ENCODE measurements at places on chromosomes 11 and 22.

DNA sequence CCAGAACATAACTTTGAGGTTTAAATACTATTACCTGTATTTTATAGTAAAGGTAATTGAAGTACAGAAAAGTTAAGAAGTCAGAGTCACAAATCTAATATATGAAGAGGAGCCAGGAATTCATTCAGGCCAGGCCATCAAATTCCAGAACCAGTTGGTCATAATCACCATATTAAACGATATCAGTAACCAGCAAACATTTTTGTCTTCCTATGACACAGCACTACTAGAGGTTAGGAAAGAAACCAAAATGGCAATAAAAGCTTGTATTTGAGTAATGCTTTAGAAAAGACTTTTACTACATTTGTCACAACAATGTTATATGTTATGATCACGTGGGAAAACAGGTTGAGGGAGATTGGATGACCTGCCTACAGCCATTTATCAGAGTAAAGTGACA is 62.2 kb downstream of the DKK3 start:
- no peak for DNase-seq

- peak; percentile 11 for DNase-seq
These were observed 1.4 kb upstream of the TBC1D22A start for GRCh38 chr22:46761017-46761416.

DNA sequence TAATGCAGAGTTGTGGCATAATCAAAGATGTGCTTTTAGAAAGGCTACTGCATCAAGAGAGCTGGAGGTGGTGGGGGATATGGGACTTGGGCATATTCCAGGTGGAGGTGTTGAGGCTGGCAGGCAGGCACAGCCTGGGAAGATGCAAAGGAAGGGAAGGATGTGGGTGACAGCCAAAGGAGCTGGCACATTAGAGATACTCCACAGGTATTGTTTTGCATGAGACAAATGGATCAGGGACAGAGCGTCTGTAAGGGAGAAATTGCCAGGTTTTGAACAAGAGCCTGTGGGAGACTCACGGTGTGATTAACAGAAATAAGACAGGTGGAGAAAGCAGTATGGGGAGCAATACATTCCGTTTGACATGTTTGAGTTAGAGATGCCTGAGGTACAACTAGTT is 263.7 kb downstream of the NELL1 start:
- DNase-seq = no peak

- peak; percentile 57 for DNase-seq
These were observed 125.8 kb downstream of the MICAL2 start for GRCh38 chr11:12235947-12236743.

GRCh38 chr11:13118194-13118593 is 109.1 kb downstream of the RASSF10 start:
- DNase-seq = no peak

DNA sequence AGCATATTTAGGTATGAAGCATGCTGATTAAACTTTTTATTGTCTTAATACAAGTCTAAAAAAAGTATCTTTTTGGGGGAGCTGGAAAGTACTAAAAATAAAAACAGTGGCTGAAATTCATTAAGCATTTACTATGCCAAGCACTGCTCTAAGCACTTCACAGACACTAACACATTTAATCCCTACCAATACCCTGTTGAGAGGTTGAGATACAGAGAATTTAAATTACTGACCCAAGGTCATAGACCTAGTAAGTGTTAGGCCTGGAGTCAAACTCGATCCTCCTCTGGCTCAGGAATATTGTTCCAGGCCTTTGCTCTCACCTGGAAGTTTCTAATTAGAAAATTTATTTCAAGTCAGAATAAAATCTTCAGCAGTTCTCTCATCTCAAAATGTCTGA is 18.6 kb downstream of the BDNF start:
- no peak for DNase-seq

GRCh38 chr11:2294926-2295290 is 6.8 kb downstream of the C11orf21 start:
- DNase-seq = no peak

- no peak for DNase-seq
These were observed 40.9 kb upstream of the GGTLC2 start for GRCh38 chr22:22603470-22603947.

GRCh38 chr11:59647245-59647980 is 21.4 kb downstream of the PATL1 start:
- DNase-seq = no peak

DNA sequence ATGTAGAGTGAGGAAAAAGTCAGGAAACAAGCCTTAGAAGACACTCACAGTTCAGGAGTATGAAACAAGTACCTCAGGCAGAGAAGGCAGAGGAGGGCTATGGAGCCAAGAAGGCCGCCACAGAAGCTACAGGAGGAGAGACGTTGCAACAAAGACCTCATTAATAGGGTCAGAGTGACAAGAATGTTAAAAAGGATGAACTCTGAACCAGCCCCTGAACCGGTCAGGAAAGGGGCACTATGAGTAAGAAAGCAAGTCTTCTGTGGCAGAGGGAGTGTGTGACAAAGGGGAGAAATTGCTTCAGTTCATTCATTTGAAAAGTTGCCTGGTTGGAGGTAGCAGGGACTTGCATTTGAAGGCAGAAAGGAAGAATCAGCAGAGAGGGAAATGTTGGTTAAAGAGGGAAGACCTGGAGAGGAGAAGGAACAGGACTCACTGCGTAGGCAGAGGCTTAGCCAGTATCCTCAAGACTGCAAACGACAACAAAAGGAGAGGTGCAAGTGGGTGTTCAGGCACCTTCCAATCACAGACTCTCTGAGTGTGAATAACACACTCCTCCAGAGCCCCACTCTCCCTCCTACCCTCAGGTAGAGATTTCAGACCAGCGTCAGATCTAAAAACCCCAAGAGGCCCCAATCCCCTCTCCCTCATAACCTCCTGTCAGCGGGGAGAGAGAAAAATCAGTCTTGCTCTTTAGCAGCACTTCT is 15.4 kb downstream of the TAGLN start:
- no peak for DNase-seq

- no peak for DNase-seq
These were observed 34.7 kb upstream of the RFPL3 start for GRCh38 chr22:32322986-32323385.

- no peak for DNase-seq
These were observed 53.7 kb downstream of the HIPK3 start for GRCh38 chr11:33310720-33311500.

DNA sequence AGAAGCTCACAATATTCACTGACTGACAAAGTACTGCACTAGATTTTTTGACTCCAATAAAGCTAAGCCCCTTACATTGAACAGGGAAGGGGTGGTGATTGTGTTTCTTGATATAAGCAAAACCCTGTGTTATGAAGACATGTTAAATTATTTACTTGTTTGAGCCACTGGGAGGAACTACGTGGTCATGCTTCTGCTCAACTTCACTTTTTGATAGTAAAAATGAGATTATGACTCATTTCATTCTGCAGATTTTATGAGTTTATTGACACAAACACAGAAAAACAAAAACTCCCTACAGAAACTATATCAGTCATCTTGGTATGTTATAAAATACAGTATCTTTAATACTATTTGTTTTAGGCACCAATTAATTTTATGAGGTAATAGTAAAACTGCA is 124.7 kb downstream of the CADM1 start:
- DNase-seq = no peak

DNA sequence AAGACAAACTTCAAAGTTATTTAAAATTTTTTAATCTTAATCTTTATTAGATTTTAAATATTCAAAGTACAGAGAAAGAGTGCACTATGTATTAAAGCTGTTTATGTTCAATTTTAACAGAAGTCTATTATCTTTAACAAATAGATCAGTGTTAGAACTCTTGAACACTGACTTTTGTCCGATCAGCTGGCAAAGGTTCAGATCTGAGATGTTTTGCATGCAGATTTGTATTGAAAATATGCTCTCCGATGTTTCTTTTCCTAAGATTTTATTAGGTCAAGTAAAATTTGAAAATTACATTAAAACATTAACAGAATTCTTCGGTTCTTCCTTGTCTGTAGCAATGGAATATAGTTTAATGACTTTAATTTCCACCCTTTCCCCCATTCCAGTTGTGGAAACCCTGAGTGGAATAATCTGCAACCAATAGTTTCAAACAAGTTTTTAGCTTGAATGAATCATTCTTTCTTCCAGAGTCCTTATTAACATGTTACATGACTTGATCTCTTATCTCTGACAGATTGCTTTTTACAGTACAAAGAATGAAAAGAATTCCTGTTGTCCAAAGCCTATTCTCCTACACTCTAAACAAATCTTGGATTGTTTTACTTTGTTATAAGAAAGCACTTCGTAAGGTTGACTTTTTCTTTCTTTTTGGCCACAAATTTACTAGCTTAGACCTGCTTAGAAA is 11.4 kb upstream of the TCP11L1 start:
- no peak for DNase-seq

GRCh38 chr11:67118181-67118766 is 789 bp upstream of the KDM2A start:
- DNase-seq = no peak

DNA sequence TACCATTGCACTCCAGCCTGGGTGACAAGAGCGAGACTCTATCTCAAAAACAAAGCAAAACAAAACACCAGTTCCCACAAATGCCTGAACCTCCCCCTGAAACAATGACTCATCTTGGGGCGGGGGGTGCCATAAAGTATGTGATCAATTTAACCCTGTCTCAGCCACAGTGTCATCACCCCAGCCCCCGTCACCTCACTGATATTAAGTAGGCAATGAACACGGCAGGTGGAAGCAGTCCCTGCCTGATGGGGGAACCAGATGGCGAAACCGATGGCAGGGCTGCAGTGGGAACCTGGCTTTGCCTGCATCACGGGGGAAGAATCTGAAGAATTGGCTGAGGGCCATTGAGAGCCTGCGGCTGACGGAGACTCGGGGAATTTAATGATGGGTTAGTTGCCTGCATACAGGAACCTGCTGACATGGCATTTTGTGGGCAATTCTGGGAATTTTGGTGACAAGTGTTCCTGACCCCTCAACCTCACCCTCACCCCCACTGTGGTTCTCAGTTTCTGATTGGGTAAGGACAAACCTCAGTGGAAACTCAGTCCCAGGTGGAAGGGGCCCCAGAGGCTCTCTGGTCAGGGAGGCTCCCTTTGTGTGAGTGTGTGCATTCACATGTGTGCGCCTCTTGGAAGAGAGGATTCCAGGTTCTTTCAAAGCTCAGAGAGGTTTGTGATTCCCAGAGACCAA is 39.1 kb upstream of the SHISAL1 start:
- peak; percentile 82 for DNase-seq

GRCh38 chr22:30284666-30285065 is 4.6 kb downstream of the CASTOR1 start:
- no peak for DNase-seq

- peak; percentile 86 for DNase-seq
These were observed 2.2 kb upstream of the RPS19BP1 start for GRCh38 chr22:39534591-39535356.

- DNase-seq = no peak
These were observed at the start of gene CRYBB3 for GRCh38 chr22:25199731-25200520. TSS of gene CRYBB3 (plus strand) at chr22:25199858. CDS start at chr22:25201397, 1,539 bp downstream.

DNA sequence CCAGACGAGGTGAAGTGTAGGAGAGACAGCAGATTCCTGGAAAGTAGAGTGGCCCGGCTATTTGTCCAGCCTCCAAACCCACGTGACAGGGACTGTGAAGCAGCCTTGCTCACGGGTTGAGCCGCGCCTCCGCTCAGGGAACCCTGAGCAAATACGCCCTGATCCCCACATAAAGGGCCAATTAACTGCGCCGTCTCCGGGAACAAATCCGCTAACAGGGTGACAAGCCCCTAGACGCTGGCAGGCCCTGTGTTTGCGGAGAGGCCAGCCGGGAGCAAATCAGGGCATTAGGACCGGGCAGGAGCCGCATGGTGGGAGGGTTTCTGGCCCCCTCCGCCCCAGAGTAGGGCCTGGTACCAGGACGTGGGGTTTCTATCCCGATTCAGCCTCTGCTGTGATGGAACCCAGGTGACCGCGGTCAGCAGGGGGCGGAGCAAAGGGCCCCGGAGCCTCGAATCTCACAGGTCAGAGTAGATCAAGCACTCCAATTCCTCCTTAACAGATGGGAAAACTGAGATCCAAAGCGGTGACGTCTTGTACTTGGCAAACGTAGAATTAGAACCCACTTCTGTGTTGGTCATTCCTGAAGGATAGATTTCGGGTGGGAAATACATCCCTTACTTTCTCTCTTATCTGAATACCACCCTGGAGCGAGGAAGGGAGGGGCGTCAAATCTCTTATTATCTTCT is 2.0 kb upstream of the ROBO3 start:
- DNase-seq = peak; percentile 81

DNA sequence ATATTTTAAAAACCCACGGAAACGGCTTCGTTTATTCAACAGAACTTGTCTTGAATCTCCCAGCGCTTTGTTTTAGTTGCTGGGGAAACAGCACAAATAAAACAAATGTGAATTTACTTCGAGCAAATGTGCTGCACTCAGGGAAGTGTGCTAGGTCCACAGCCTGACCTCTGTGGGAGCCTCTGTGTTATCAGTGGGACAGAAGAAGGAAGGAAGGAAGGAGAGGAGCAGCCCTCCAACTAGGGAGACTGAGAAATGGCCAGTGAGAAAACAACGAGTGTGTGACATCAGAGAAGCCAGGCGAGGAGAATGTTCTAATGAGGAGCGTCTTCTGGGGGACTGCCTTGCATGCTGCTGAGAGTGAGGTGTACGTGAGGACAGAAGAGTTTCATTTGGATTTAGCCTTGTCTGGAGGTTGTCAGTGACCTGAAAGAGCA is 42.7 kb downstream of the PPP6R3 start:
- DNase-seq = no peak

- DNase-seq = no peak
These were observed 192.1 kb downstream of the CTTN start for GRCh38 chr11:70590356-70590991.

- DNase-seq = peak; percentile 37
These were observed 562 bp downstream of the ZBED4 start for GRCh38 chr22:49853981-49854831.

GRCh38 chr22:41001722-41002122 is 50.5 kb downstream of the RBX1 start:
- no peak for DNase-seq

- no peak for DNase-seq
These were observed 8.4 kb upstream of the HDHD5 start for GRCh38 chr22:17167486-17167885.

DNA sequence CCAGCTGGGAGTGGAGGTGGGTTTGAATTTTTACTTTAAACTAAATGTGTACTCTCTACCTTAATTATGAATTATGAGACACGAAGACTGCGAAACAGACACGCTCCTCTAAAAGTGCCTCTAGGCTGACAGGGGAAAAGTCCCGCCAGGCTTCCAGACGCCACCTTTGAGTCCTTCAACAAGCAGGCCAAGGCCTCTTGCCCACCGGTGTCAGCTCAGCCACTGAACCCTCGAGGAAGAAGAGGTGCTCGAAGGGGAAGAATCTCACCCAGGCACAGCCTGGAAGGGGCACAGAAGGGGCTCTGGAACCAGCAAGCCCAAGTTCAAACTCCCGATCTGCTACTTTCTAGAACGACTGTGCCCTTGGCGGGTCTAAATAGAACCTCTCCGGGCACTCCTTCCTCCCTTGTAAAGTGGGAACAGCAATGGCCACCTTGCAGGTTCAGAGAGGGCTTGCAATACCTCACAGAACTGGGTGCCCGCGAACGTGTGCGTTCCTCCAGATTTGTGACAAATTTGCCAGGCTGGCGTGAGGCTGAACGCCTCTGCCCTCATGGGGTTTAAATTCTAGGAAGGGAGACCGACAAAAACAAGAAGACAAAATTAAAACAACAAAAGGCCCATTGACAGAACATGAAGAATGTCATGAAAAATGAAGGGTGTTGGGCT is 158.5 kb upstream of the GRK3 start:
- no peak for DNase-seq

GRCh38 chr11:68002938-68003845 is 705 bp downstream of the UNC93B1 start:
- no peak for DNase-seq

- DNase-seq = peak; percentile 62
These were observed 70.2 kb upstream of the EED start for GRCh38 chr11:86174101-86175046.

- no peak for DNase-seq
These were observed 8.4 kb downstream of the CBX6 start for GRCh38 chr22:38863531-38864131.

All from NCI-H82 (cell line).